Activated CD4-positive, alpha-beta T cell treated with anti-CD3 and anti-CD28 coated beads for 36 hours (primary cell): ENCODE measurements at places on chromosomes 7 and 10. TPM values are rescaled to one million over a fixed set of nuclear protein-coding genes. Genes with fewer than 3 reads are reported as not detected.

PRKCQ gene
- 39.0 TPM for total RNA-seq

DNA sequence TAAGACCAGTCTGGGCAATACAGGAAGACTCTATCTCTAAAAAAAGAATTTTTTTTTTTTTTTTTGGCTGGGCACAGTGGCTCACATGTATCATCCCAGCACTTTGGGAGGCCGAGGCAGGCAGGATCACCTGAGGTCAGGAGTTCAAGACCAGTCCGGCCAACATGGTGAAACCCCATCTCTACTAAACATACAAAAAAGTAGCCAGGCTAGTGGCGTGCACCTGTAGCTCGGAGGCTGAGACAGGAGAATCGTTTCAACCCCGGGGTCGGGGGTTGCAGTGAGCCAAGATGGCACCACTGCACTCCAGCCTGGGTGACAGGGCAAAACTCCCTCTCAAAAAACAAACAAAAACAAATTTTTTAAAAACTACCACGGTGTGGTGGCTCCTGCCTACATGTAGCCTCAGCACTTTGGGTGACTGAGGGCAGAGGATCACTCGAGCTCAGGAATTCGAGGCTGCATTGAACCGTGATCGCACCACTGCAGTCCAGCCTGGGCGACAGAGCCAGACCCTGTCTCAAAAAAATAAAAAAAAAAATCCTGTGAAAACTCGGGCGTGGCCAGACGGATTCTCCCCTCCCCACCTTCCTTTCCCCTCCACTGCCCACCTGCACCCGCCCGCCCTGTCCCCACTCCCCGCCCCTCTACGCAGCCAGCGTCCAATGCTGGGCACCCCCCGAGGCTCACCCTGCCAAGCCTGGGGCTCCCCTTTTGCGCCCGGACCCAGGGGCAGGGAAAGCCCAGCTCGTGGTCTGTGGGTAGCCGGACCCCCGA, 745 bp upstream of the ORAI2 start:
- no peaks in the 10 kb centered on the region for H3K27me3 ChIP-seq
- H3K4me3 ChIP-seq: peak overlapping the region; percentile 67
- DNase-seq: peak; percentile 32

- H3K27me3 ChIP-seq: peaks cover 21% of the 10 kb centered on the region
- no peaks in the 10 kb centered on the region for H3K36me3 ChIP-seq
- H3K4me3 ChIP-seq: no peak overlapping the region
- DNase-seq: no peak
- H3K4me1 ChIP-seq: no peaks in the 10 kb centered on the region
- H3K27ac ChIP-seq: no peak overlapping the region
These were observed 30.3 kb upstream of the GPAM start for GRCh38 chr10:112213836-112214235.

DNA sequence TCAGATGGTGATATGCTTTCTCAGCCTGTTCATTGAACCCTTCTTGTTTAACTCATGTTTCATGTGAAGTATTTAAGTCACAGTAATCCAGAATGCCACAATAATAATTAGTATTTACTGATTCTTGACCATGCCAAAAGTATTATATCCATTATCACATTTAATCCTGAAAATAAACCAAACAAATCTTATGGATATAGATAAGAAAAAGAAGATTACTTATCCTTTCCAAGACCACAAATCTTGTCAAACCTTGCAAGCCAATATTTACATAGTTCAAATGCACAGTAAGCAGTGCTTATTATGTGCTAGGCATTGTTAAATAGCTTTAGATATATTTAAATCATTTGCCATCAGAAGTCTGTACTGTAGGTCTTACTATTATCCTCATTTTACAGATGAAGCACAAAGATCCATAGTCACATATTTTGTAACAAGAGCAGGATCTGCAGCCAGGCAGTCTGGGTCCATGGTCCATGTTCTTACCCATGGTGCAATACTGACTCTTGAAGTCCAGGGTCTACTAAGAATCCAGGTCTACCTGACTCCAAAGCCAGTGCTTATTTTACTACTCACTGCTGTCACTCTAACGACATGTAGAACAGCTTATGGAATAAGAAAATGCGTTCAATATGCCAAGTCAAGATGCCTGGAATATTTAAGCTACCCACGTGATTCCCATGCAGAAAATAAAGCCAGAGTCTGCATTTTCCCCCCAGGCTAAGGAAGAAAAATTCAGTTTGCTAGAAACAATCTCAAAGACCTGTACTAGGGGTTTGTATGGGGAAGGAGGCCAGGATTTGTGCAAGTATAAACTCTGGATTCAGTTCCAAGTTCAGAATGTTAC, 984.8 kb upstream of the LRRTM3 start:
- DNase-seq: no peak
- no peaks in the 10 kb centered on the region for H3K4me1 ChIP-seq
- no peaks in the 10 kb centered on the region for H3K27me3 ChIP-seq
- H3K27ac ChIP-seq: no peak overlapping the region
- no peak overlapping the region for H3K4me3 ChIP-seq

GRCh38 chr7:25653384-25653783, 425.1 kb upstream of the NPVF start:
- H3K4me3 ChIP-seq: no peak overlapping the region
- no peaks in the 10 kb centered on the region for H3K27me3 ChIP-seq
- no peak for DNase-seq
- no peaks in the 10 kb centered on the region for H3K36me3 ChIP-seq
- peaks cover 12% of the 10 kb centered on the region for H3K4me1 ChIP-seq
- H3K27ac ChIP-seq: no peak overlapping the region

- no peak overlapping the region for H3K4me3 ChIP-seq
- no peak for DNase-seq
- H3K4me1 ChIP-seq: no peaks in the 10 kb centered on the region
These were observed 483.9 kb downstream of the GRM8 start for GRCh38 chr7:126768836-126769235.
